ENCODE measurements at places on chromosomes 13 and 19. TPM values are rescaled to one million over a fixed set of nuclear protein-coding genes. Genes with fewer than 3 reads are reported as not detected.

Gene LILRA1
- 1.8 TPM for total RNA-seq

- DNase-seq, result no peak
These were observed 100.4 kb upstream of the SERP2 start for GRCh38 chr13:44273216-44273615.

Gene ZNF324
- 19.9 TPM for total RNA-seq

- DNase-seq, result no peak
These were observed 36.0 kb upstream of the PABPC3 start for GRCh38 chr13:25059958-25060357.

- no peak for DNase-seq
These were observed 8.3 kb downstream of the TEKTIP1 start for GRCh38 chr19:3547301-3547731.

DNA sequence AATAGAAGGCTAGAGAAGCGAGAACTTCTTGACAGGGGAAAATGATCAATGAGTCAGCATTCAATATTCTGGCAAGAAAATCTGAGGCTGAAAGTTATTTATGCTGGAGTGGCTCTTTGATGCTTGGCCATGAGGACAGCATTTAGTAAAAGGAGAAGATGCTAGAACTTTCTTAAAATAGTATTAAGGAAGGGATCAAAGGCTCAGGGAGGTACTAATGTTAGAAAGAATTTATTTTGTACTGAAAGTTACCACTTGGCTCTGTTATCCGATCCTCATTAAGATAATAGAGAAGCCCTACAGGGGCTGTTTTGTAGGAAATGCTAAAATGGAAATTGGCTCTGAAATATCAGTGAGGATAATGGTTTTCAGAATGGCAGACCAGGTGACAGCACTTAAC is 1774.6 kb upstream of the PCDH20 start:
- no peak for DNase-seq
